ENCODE measurements at places on chromosomes 6 and 20.

GRCh38 chr6:85418059-85418458 lies 31.8 kb upstream of the NT5E start:
- no peak for DNase-seq

- no peak for DNase-seq
Observed at GRCh38 chr6:2576499-2576898, 174.2 kb downstream of the MYLK4 start.

GRCh38 chr20:38728911-38729642 lies 4.8 kb downstream of the SLC32A1 start:
- no peak for DNase-seq

DNA sequence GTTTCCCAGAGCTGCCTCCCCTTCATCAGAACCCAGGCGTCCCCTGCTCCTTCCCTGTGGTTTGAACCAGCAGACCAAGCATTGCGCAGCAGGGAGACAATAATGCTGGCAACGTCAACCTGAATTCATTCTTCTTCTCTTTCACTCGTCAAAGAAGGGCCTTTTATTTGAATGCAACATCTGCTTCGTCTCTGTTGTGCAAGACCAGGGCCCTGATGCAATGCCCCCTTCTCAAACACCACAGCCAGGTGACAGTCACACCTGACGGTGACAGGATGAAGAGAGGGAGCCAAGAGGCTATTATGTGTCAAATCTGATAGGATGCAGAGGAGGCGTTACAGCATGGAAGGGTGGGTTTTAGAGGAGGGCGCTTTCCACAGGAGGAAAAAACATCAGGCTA lies 8.0 kb downstream of the INSM1 start:
- no peak for DNase-seq

- no peak for DNase-seq
Observed at GRCh38 chr6:20338156-20338555, 63.5 kb upstream of the E2F3 start.

GRCh38 chr20:39873286-39873685 lies 815.8 kb downstream of the MAFB start:
- no peak for DNase-seq

DNA sequence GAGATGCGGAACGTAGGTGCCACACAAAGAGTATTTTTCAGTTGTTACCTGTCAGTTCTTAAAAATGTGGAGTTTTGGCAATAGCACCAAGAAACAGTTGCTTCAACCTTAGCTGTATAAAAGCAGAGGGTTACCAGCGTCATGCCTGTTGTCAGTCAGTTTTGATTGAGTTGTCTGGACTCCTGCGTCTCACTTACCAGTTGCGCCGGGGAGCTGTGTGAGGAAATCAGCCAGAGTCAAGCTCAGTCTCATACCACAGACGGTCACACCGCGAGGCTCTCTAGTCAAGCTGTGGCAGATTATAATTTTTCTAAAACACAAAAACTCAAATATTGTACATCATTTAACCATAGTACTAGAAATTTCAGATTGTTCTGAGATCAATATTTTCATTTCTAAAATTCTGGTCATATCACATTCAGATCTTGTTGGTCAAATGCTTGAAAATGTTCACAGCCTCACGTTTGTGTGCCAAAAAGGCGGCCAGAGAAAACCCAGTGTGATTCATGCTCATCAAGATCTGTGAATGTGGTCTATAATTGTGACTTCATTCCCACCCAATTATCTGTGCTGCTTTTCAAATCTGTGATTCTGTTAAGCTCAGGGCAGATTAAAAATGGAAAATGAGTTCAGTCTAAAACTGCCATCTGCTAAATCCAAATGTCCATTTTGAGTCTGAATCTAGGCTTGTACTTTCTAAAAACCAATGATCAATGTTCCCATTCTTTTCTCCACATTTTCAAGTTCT lies 37.5 kb downstream of the SASH1 start:
- peak; percentile 41 for DNase-seq

DNA sequence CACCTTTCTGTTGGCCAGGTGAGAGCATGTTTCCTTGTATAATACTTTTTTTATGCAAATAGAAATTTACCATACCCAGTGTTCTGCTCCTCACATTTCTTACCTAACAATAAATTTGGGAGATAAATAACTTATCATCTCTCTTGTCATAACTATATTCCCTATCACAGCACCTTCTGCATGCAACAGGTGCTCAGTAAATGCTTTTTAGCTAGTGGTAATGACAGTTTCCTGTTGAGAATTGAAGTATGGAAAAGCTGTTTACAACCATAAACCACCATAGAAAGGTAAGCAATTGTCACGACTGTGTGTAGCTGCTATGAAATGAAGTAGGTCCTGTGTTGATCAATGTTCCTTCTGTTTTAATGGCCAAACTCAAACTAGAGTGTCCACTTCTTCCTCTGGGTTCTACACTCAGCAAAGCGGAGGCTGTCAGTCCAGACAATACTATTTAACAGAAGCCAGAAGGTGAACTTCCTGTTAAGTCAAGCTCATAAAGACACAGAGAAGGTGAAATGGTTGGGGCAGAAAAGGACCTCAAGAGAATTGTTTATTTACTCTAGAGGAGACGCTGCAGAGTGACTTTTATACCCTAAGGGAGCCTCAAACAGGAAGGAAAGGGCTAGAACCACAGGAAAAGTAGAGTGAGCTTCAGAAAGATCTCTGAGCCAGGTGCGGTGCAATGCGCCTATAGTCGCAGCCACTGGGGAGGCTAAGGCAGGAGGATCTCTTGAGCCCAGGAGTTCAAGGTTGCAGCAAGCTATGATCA lies 84.0 kb upstream of the SLC22A16 start:
- no peak for DNase-seq

- DNase-seq = no peak
Observed at GRCh38 chr6:167397712-167398111, 72.8 kb downstream of the TTLL2 start.

GRCh38 chr6:2224847-2225382 lies 20.5 kb downstream of the GMDS start:
- no peak for DNase-seq

DNA sequence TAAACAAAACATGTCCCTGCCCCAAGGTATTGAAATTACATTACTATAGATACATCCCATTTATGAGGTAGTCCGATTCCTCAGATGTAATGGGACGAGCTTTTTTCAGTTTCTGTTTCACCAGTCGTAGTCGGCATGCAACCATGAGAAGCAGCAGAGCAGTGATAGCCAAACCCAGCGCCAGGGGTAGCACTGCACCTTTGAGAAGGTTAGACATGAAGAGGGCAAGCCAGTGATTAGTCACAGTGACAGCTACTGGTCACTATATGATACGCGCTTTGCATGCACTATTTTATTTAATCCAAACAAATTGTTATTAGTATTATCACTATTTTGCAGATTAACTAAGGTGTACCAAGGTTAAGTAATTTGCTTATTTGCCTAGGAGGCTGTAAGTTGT lies 43.7 kb downstream of the LRP11 start:
- no peak for DNase-seq

- DNase-seq = no peak
Observed at GRCh38 chr6:164690241-164690640, 619.2 kb downstream of the C6orf118 start.

DNA sequence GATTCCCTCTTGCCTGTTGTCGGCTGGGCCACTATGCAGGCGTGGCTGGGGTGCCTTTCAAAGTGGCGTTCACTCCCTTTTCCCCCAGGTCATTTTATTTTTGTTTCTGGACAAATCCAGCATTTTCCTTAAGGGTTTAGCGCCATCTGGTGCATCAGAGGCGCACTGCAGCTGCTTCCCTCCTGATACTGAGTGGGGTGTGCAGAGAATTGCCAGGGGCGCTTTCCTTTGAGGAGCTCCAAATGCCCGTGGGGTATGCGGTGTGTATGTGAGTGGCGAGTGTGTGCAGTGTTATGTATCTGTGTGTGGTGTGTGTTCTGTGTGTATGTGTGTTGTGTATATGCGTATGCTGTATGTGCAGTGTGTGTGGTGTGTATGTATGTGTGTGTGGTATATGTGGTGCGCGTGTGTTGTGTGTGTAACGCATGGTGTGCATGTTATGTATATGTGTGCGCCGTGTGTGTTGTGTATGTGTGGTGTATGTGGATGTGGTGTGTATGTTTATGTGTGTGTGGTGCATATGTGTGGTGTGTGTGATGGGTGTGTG lies 100.1 kb upstream of the AGPAT4 start:
- peak; percentile 64 for DNase-seq

DNA sequence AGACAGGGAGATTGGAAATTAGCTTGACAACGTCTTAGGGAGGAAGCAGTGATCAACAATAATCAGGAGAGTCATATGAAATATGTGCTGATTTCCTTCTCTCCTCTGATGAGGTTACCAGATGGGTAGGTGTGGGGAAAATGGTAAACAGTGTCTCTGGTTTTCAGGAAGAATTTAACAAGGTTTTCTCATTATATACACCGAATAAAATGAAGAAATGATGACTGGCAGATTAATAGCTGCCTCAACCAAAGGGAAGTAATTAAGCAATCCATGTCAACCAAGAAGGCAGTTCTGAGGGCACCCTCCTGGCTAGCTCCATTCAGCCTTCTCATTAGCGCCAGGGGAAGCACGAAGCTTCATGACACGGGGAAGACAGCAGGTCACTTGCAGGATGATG lies 12.7 kb upstream of the RAMACL start:
- no peak for DNase-seq

All from psoas muscle (tissue), 8 donors.